ENCODE measurements at places on chromosomes 12 and 14. TPM values are rescaled to one million over a fixed set of nuclear protein-coding genes. Genes with fewer than 3 reads are reported as not detected.
A peak's percentile ranks its signal among the peaks of the same experiment; 100 is the strongest.

GRCh38 chr14:105021656-105022275 is 883 bp upstream of the CDCA4 start:
- peak overlapping the region; percentile 85 for H3K27ac ChIP-seq
- H3K4me1 ChIP-seq = peaks cover 55% of the 10 kb centered on the region
- H3K27me3 ChIP-seq = no peaks in the 10 kb centered on the region
- no peaks in the 10 kb centered on the region for H3K36me3 ChIP-seq

DNA sequence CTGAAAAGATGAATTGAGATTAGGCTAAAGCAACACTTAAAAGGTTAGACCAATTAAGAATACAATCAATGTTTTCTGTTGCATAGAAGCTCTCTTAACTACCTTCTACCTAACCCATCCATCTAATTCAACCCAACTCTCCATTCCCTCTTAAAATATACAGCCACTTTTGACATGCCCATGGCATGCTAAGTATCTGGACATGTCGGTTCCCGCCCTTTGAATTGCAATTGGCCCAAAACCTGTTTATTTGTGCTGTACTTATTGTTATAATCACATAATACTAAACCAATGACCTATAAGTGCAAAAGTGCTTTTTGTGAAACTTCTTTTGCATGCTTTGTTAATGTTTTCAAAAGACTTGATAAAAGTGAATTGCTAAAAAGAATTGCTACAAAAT is 37.6 kb upstream of the APPL2 start:
- peaks cover 3% of the 10 kb centered on the region for H3K27me3 ChIP-seq
- no peak overlapping the region for H3K27ac ChIP-seq
- H3K36me3 ChIP-seq = no peaks in the 10 kb centered on the region
- H3K4me1 ChIP-seq = no peaks in the 10 kb centered on the region

DNA sequence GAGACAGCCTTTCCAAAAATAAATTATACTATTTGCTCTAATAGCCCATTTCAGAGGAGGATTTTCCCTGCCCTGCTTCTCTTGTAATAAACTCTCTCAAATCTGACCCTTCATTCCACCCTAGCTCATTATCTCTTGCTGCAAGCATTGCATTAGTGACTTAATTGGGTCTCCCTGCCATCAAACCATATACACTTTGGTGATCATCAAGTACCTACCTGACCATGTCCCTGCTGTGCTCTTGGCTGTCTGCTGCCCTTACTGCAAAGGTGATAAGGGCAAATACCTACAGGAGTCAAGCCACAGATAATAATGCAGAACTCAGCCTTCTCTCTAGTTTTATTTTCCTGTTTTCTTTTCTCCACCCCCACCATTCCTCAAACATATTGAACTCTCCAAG is 88.4 kb downstream of the LIN7A start:
- no peak overlapping the region for H3K4me3 ChIP-seq
- no peaks in the 10 kb centered on the region for H3K36me3 ChIP-seq
- no peak overlapping the region for H3K27ac ChIP-seq
- no peaks in the 10 kb centered on the region for H3K4me1 ChIP-seq
- no peaks in the 10 kb centered on the region for H3K27me3 ChIP-seq

- H3K27me3 ChIP-seq = no peaks in the 10 kb centered on the region
- peaks cover 22% of the 10 kb centered on the region for H3K4me1 ChIP-seq
- no peak for DNase-seq
- H3K27ac ChIP-seq = no peak overlapping the region
- no peak overlapping the region for H3K4me3 ChIP-seq
- H3K36me3 ChIP-seq = no peaks in the 10 kb centered on the region
Measured at GRCh38 chr14:31939934-31940333, 137.2 kb upstream of the ARHGAP5 start.

Gene ZDHHC22
- total RNA-seq = not detected

GRCh38 chr12:110582276-110583136 is 612 bp downstream of the PPTC7 start:
- H3K4me1 ChIP-seq = peaks cover 73% of the 10 kb centered on the region
- peak overlapping the region; percentile 89 for H3K27ac ChIP-seq
- DNase-seq = peak; percentile 64
- no peaks in the 10 kb centered on the region for H3K36me3 ChIP-seq
- no peaks in the 10 kb centered on the region for H3K27me3 ChIP-seq
- H3K4me3 ChIP-seq = peak overlapping the region; percentile 93

DNA sequence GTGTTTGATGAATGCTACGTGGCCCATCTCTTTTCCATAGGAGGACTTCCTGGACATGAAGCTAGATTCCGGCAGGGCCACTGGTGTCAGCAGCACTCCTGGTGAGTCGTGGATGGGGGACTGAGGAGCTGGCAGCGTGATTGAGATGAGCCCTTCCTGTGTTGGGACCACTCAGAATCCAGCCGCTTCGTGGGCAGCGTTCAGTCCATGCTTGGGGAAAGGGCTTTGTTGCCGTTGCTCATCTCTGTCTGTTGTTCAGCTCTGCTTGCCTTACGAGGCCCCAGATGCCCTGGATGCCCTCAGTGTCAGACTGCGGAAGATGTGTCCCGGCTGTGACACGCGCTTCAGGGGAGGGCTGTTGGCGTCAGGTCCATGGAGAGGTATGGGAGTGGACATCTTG is 127.1 kb upstream of the RTL1 start:
- no peak overlapping the region for H3K4me3 ChIP-seq
- no peaks in the 10 kb centered on the region for H3K4me1 ChIP-seq
- no peak overlapping the region for H3K27ac ChIP-seq
- no peaks in the 10 kb centered on the region for H3K36me3 ChIP-seq
- H3K27me3 ChIP-seq = no peaks in the 10 kb centered on the region
- DNase-seq = no peak

Gene WDR20
- total RNA-seq = 66.7 TPM
